Right renal pelvis (tissue), 4 donors: ENCODE measurements at places on chromosomes 3 and 15. TPM values are rescaled to one million over a fixed set of nuclear protein-coding genes. Genes with fewer than 3 reads are reported as not detected.

GRCh38 chr15:60903211-60903610, 325.9 kb downstream of the RORA start:
- DNase-seq, result no peak

GRCh38 chr15:62407216-62407615, 242.1 kb upstream of the C2CD4B start:
- no peak for DNase-seq

DNA sequence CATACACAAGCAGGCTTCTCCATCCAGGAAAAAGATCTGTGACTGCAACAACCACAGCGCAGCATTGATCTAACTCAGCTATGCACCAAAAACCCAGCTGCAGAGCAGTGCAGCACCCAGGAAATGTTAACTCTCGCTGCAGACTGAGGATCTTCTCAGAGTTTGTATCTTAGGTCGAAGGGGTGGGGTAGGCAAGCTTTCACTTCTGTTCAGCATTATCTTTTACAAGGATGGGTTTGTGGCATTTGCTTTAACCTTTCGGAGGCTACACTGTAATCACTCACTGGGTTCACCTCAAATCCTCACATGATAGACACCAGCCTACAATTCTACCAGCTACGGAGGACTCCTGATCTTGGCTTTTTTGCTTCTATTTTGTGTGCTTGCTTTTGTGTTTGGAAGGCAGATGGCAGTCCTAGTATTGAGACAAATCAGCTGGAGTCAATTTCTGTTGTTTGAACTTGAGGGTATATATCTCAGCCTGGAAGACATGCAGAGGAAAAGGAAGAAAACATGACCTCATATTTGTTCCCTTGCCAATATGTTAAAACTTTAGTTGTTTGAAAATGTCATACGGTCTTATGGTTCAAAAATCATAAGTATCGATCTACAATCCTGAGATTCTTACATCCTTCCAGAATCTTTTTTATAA, 25.2 kb downstream of the LRRK1 start:
- no peak for DNase-seq

DNA sequence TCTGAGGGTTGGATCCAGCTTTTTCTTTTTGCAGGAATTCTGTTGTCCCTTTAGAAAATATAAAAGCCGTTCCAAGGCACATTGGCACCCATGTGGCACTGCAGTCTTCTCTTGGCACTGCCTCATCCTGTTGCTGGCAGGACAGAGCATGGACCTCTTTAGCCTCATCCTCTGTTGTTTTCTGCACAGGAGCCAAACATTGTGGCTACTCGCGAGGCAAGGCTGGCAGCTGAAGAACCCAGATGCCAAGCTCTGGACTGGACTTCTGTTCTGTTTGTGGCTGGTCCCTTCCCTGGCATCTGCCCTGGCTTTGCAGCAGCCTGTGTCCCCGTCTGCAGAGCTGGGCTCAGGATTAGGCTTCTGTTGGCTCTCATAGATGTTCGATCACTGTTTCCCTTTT, 224.7 kb upstream of the TBC1D5 start:
- no peak for DNase-seq

DNA sequence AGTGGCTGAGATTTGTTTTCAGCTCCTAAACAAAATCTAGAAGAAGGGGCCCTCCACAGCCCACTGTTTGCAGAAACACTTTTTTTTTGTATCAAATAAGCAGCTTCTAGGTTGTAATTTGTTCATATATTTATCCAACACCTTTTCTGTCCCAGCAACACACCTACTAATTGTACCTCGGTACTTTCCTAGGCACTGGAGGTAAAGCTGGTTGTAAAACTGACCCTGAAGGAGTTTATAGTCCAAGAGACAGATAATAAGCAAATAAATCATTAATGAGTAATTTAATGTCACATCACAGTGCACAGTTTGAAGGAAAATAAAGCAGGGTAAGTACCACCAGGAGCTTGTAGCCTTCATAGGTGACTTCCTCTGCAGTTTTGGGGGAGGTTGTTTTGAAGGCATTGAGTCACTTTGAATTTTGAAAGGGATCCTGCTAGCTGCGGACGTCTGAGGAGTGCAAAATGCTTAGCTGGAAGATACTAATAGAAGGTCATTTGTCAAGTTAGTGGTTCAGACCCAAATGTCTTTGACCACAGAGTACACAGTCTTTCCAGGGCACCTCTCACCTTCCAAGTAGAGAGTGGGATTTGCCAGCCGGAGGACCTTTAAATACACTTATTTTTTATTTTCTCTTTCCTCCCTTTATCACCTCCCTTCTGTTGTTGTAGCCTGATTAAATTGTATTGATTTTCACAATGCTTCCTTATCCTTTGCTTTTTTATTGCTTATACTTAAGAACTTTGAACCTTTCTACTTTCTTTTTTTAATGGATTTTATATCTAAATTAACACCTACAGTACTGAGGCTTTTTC, 53.8 kb downstream of the CMSS1 start:
- DNase-seq, result no peak

DNA sequence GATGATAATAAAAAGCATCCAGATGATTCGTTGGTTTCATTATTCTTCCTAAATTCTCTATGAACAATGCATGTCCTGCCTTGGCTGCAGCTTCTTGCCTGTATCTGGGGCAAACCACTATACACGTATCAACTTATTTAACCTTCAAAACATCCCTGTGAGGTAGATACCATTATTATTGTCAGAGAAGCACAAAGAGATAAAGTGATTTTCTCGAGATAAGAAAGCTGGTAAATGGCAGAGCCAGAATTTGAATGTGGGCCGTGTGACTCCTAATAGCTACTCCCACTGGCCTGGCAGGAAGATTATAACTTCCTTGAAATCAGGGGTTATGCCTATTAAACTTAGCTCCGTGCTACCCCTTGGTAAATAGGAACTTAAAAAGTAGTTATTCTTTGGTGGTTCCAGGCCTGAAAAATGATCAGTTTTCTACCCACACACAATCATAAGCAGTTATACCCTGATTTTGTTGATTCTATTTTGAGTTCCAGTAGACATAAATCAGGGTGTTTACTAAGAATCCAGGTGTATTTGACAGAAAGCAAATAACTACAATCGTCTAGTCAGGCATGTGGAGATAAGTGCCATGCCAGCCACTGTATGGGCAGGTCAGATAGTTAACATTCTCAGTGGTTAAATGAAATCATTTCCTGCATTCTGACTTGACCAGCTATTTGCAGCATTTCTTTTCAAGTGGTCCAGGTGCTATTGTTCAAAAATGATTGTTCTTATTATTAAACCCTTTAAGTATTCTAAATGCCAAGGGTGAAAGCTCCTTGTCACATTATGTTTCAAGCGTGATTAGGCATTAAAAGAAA, 99.2 kb upstream of the LRRN1 start:
- DNase-seq, result no peak

GRCh38 chr3:13769422-13769821, 110.4 kb downstream of the WNT7A start:
- DNase-seq, result no peak

- no peak for DNase-seq
Observed at GRCh38 chr15:47719730-47720129, 2.4 kb downstream of the SEMA6D start.

GRCh38 chr3:48711727-48712126, 5.3 kb downstream of the IP6K2 start:
- DNase-seq, result no peak

- no peak for DNase-seq
Observed at GRCh38 chr3:152760024-152760563, 74.8 kb upstream of the P2RY1 start.

DNA sequence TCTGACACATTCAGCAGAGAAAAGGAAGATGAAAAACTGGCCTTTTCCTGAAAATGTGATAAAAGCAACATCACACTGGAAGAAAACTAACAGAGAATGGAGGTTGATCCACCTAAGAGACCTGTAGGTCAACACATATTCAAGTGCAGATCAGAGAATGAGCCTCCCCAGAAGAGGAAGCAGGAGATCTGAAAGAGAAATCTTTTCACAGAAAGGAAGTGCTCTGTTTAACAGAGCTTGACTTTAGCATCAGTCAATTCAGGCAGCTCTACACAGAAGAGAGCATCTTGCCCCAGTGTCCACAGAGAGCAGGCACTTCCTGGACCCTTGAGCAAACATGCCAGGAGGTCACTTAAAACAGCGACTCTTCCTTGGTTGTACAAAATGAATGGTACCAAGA, 655.4 kb upstream of the GBE1 start:
- no peak for DNase-seq

- DNase-seq, result no peak
Observed at GRCh38 chr15:67674983-67675382, 132.5 kb downstream of the MAP2K5 start.

GRCh38 chr3:141942006-141942405, 65.6 kb downstream of the ATP1B3 start:
- no peak for DNase-seq

DNA sequence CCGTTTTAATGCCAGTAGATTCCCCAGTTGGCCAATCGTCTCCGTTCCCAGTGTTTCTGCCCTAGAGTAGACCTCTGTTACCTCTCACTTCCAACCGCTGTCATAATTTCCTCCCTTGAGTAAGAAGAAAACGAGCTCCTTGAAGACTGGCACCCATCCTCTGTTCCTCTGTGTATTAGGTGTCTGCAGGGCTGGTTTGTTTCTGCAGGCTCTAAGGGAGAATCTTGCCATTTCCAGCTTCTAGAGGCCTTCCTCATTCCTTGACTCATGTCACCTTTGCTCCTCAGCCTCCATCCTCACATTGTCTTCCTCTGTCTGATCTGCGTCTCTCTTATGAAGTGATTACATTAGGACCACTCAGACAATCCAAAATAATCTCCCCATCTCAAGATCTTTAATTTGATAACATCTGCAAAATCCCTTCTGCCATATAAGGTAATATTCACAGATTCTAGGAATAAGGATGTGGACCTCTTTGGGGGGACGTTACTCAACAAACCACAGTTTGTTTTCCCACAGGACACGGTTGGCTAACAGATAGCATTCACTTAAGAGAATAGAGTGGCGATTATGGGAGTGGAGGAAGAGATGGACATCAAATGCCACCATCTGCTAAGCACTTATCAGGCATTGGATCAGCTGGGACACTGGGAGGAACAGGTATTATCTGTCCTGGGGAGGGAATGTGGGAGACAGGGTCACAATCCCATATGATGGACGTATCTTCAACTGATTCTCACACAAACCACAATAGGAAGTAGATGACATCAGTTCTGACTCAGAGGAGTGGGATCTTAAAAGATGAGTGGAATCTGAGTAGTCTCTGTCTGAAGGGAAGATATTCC, 17.1 kb downstream of the ARHGAP31 start:
- DNase-seq, result no peak

- no peak for DNase-seq
Observed at GRCh38 chr3:55629432-55629831, 142.3 kb upstream of the WNT5A start.

GRCh38 chr3:37785736-37786135, 75.9 kb upstream of the CTDSPL start:
- DNase-seq, result no peak

The FOXB1 gene
- polyA plus RNA-seq, result not detected

The CLEC3B gene
- 31.8 TPM for polyA plus RNA-seq

The SUSD5 gene
- 6.5 TPM for polyA plus RNA-seq

The CA12 gene
- polyA plus RNA-seq, result 151 TPM

The MORC1 gene
- polyA plus RNA-seq, result 0.82 TPM
